Pons (tissue), 1 donor: ENCODE measurements at places on chromosomes 1 and 21.

DNA sequence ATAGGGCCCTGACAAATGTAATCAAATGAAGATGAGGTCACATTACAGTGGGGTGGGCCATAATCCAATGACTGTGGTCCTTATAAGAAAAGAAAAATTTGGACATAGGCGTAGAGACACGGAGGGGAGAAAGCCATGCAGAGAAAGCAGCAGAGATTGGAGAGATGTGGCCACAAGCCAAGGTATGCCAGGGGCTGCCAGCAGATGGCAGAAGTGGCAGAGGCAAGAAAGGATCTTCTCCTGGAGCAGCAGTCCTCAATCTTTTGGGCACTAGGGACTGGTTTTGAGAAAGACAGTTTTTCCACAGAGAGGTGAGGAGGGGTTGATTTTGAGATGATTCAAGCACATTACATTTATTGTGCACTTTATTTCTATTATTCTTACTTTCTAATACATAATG lies 355.1 kb downstream of the NPHP4 start:
- no peak for DNase-seq

- DNase-seq = no peak
These were observed 333.3 kb upstream of the ZRANB2 start for GRCh38 chr1:71414179-71414578.

DNA sequence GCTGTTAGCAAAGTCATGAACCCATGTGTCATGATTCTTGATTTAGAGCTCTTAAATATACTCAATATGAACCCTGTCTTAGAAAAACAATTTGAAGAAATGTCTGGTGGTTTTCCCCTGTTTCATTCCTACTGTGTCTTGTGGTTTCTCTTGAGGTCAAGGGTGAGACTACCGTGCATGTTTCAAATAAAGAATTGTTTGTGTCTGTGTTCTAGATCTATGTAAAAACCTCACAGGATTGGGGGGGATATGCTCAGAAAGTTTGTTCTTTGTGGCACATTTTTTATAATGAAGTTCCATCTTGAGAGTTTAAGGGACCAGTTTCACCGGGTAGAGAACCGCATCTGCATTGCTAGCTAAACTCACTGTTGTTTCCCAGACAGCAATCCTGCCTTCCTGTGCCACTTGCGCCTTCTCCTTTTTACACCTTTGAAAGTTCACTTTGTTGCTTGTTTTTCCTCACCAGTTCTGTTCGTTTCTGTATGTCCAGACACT lies 30.9 kb upstream of the CACYBP start:
- no peak for DNase-seq

- DNase-seq = no peak
These were observed 898.3 kb upstream of the B3GALT2 start for GRCh38 chr1:194084755-194085154.

- DNase-seq = no peak
These were observed 301.1 kb upstream of the KAZN start for GRCh38 chr1:14297356-14297755.

- DNase-seq = peak; percentile 76
These were observed 251.9 kb downstream of the SDCCAG8 start for GRCh38 chr1:243507672-243508302.

- DNase-seq = no peak
These were observed 109.4 kb upstream of the GUCA2B start for GRCh38 chr1:42043811-42044210.

DNA sequence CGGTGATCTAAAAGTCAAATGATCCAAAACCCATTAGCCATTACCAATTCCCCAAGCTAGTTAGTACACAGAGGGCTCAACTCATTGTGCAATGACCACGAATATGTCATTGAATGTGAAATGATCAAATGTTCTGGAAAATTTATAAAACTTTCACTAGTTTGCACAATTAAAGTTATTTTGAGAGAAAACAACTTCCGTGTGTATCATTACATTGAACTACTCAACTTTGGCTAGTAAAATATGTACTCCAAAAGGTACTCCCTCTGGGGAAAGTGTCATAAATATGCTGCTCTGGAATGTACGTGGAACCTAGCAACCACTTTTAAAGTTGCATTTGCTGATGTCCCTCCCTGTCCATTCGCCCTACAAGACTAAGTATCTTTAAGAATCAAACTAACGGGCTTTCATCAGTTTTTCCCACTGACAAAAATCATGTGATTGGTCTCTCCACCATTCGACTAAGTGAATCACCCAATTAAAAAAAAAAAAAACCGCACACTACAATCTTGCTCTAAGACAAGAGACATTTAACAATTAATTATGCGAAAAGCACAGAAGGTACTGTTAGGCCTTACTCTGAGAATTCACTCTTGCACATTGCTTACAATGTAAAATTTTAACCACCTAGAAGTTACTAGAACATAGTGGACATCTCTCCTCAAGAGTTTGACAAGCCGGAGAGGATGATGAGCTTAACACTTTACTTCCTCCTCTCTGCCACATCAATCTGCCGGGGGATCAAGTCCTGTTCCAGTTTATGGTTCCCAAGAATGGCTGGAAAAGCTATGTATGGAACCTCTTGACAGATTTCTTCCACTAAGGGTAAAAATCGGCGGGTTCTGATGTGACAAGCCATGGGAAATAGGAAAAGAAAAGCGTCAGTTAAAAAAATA lies 1.2 kb downstream of the ACBD3 start:
- peak; percentile 19 for DNase-seq

DNA sequence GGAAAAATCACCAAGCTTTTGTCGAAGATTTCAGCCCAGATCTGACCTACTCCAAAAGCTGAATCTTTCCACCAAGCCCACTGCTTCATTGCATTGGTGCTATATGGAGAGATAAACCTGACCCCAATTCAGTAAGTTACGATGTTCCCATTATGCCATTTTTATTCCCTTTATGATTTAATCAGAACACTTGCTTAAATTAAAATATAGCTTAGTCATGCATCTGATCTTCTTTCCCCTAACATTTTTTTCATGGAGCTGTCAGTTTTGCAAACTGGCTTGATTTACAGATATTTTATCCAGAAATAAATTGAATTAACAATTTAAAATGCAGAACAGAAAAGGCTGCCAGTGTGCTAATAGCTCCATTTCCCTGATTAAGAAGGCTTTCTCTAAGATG lies 503.5 kb upstream of the C1orf87 start:
- no peak for DNase-seq

- no peak for DNase-seq
These were observed 313.6 kb downstream of the HHIPL2 start for GRCh38 chr1:222234351-222234750.

GRCh38 chr1:193284219-193284618 lies 97.8 kb upstream of the B3GALT2 start:
- DNase-seq = no peak

DNA sequence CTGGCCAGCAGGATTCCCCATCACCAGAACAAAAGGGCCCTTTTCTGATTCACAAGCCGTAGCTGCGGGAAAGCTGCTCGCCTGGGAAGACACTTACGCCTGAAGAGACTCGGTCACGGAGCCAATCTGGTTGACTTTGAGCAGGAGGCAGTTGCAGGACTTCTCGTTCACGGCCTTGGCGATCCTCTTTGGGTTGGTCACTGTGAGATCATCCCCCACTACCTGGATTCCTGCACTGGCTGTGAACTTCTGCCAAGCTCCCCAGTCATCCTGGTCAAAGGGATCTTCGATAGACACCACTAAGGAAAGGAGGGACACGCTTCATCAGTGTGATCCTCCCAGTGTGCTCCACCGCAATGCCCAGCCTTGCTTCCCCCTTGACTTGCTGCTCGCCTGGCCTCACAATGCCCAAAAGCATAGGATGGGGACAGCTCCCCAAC lies 14.7 kb downstream of the ENO1 start:
- DNase-seq = no peak

GRCh38 chr1:180969434-180969833 lies 53.2 kb downstream of the STX6 start:
- no peak for DNase-seq
